ENCODE measurements at places on chromosomes 11 and 22.

GRCh38 chr11:16825968-16826367 is 87.5 kb downstream of the C11orf58 start:
- peaks cover 4% of the 10 kb centered on the region for H3K4me1 ChIP-seq
- DNase-seq = no peak
- H3K36me3 ChIP-seq = no peaks in the 10 kb centered on the region
- H3K27ac ChIP-seq = no peak overlapping the region
- H3K4me3 ChIP-seq = no peak overlapping the region

GRCh38 chr11:68048681-68049508 is 10.1 kb downstream of the TCIRG1 start:
- H3K27ac ChIP-seq = no peak overlapping the region
- peaks cover 21% of the 10 kb centered on the region for H3K36me3 ChIP-seq

DNA sequence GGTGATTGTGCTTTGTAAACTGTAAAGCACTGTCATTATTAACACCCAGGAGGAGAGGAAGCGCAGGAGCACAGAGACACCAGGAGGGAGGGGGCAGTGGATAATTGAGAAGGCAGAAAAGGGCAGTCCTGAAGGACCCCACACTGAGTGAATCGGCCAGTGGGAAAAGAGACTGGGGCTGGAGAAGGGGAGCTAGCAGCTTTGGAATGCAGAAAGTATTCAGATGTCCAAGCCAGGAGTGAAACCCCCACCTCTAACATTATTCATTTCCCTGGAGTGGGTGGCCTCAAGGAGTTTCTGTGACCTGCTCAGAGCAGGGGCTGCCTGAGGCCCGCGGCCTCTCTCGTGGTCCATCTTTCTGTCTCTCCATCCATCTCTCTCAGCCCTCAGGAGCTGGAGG is 38.0 kb upstream of the CDON start:
- H3K27ac ChIP-seq = no peak overlapping the region
- no peak for DNase-seq
- H3K27me3 ChIP-seq = peaks cover 4% of the 10 kb centered on the region
- no peaks in the 10 kb centered on the region for H3K36me3 ChIP-seq
- no peaks in the 10 kb centered on the region for H3K4me1 ChIP-seq
- H3K4me3 ChIP-seq = no peak overlapping the region

DNA sequence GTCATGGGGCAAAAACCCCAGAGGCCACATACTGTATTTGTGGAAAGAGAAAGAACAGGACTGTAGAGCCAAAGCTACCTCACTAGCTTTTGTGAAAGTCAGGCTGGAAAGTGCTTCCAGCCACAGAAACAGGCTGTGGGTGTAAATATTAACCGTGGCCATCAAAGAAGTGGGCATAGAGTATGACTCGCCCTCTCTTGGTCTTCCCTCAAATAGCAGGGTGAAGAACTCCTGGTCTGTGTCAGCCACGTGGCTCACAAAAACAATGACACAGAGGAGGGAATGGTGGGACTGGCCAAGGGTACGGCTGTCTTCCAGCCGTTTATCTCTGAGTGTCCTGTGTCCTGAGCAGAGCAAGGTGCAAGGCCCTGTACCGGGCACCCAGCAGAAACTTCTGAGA is 37.6 kb upstream of the UBASH3B start:
- peaks cover 6% of the 10 kb centered on the region for H3K27me3 ChIP-seq
- H3K27ac ChIP-seq = no peak overlapping the region
- DNase-seq = no peak
- H3K4me1 ChIP-seq = no peaks in the 10 kb centered on the region

DNA sequence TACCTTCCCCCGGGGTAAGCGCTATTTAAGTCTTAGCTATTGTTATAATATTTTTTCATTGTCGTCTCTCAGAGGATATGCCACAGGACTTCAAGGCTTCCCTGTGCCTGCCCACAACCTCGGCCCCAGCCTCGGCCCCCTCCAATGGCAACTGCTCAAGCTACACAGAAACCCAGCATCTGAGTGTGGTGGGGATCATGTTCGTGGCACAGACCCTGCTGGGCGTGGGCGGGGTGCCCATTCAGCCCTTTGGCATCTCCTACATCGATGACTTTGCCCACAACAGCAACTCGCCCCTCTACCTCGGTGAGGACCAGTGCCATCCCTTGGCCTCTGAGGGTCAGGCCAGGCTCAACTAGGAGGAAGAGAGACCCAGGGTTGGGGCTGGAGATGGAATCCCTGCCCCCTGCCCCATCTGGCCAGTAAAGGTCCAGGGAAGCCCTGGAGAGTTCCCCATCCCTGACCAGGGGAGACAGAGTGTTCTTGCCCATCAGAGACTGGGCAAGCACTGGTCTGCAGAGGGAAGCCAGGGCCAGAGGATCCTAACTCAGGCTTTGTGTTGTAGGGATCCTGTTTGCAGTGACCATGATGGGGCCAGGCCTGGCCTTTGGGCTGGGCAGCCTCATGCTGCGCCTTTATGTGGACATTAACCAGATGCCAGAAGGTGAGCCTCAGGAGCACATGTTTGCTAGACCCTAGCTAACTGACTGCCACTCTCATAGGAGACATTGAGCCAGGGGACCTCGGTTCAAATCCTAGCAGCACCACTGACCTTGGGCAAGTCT is 18.4 kb downstream of the SLCO2B1 start:
- no peak for DNase-seq
- no peak overlapping the region for H3K4me3 ChIP-seq
- H3K27me3 ChIP-seq = peaks cover 15% of the 10 kb centered on the region
- no peak overlapping the region for H3K27ac ChIP-seq
- peaks cover 4% of the 10 kb centered on the region for H3K4me1 ChIP-seq

DNA sequence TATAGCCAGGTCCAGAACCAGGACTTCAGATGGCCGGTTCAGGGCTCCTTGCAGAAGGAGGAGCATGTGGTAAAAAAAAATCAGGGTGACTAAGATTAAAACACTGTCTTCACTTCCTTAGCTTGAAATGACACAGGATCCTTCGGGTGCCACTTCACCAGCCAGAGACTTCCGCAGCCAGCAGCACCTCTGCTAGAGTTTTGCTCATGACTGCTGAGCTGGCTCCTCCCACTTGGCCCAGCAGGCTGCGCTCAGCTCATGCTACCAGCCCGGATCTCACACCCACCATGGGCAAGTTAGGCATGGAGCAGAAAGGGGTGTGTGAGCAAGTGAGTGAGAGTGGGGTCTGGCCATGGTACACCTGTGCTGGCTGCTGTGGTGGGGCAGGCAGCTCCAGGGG is 6.6 kb upstream of the MS4A18 start:
- no peaks in the 10 kb centered on the region for H3K36me3 ChIP-seq
- H3K27me3 ChIP-seq = no peaks in the 10 kb centered on the region
- no peak overlapping the region for H3K27ac ChIP-seq
- no peak overlapping the region for H3K4me3 ChIP-seq
- DNase-seq = no peak

DNA sequence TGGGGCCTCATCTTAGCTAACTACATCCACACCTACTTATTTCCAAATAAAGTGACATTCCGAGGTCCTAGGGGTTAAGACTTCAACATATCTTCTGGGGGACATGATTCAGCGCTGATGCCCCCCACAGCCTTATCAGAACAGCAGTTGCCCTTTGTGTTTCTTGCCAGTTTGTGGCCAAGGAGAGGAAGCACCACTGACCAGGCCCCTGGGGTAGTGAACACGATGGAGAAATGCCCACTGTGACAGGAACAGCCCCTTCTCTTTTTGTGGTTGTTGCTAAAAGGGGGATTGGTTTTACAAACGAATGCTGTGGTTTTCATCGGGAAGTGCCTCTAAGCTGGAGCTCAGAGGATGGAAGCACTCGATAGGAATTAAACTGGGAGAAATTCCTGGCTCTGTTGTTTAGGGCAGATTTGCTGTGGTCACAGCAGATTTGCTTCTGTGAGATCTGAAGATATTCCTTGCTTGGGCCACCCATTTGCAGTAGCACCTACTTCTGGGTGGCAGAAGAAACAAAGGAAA is 88.8 kb downstream of the ABTB2 start:
- H3K27me3 ChIP-seq = peaks cover 11% of the 10 kb centered on the region
- H3K27ac ChIP-seq = no peak overlapping the region
- H3K4me3 ChIP-seq = no peak overlapping the region

- H3K4me1 ChIP-seq = no peaks in the 10 kb centered on the region
- no peak overlapping the region for H3K4me3 ChIP-seq
- peaks cover 24% of the 10 kb centered on the region for H3K27me3 ChIP-seq
- no peaks in the 10 kb centered on the region for H3K36me3 ChIP-seq
- no peak for DNase-seq
These were observed 17.6 kb upstream of the CLPB start for GRCh38 chr11:72451831-72452376.

- no peak for DNase-seq
- H3K27ac ChIP-seq = no peak overlapping the region
- H3K27me3 ChIP-seq = no peaks in the 10 kb centered on the region
- H3K4me3 ChIP-seq = no peak overlapping the region
- no peaks in the 10 kb centered on the region for H3K4me1 ChIP-seq
These were observed 974.2 kb downstream of the JRKL start for GRCh38 chr11:97364047-97364446.

DNA sequence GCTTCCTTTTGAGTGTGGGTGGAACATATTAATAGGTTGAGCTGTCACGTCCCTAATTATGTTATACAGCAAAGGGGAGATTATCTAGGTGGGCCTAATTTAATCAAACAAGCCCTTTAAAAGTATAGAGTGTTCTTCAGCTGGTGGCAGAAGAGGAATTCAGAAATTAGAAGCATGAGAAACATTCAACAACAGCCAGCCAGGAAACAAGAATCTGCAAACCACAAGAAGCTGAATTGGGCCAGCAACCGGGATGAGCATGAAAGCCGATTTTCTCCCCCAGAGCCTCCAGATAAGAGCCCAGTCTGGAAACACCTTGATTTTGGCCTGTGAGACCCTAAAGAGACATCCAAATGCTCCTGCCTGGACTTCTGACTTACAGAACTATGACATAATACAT is 105.8 kb upstream of the LDLRAD3 start:
- DNase-seq = no peak
- H3K36me3 ChIP-seq = no peaks in the 10 kb centered on the region
- H3K27ac ChIP-seq = no peak overlapping the region
- H3K27me3 ChIP-seq = no peaks in the 10 kb centered on the region

DNA sequence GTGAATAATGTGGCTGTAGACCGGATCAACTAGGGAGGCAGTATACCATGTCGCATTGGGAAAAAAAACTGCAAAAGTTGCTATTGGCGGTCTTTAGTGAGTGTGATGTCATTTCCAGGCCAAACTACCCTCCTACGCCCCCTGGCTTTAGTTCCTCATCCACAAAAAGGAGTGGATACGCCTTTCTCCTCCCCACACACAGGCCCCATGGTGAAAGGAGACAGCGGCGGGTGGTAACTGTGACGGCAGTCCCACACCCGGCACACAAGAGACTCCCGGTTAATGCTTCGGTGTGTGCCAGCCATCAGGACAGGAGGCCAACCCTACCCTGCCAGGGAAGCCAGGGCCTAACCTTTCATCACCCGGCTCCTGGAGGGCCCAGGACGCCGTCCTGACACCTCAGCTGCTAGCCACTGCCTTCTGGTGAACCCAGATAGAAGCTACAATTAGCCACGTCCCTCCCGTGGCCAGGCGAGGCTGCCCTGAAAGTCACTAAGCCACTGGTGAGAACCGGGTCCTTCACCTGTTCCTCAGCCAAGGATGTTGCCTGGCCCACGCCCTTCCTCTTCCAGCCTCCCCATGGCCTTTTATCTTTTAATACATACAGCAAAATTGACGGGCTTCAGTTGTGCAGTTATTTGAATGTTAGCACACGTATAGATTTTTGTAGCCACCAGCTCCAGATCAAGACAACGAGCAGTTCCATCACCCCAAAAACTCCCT is 10.8 kb downstream of the TP53I11 start:
- H3K4me3 ChIP-seq = no peak overlapping the region
- DNase-seq = no peak
- H3K27ac ChIP-seq = no peak overlapping the region
- no peaks in the 10 kb centered on the region for H3K36me3 ChIP-seq

DNA sequence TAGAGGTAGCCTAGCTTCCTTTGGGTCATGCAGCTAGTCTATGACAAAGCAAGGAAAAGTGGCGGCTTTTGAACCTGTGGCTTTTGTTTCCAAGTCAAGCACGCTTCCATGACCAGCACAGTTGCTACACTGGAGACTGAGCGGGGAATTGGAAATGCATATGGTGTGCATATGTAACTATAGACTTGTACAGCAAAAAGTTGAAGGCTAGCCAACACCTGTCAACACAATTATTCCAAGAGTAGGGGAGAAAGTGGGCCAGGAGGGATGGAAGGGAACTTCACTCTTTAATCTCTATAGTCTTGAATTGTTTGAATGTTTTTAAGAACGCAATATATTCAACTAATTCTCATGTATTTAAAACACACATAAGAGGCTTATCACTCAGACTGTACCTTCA is 218.5 kb upstream of the CADM1 start:
- no peaks in the 10 kb centered on the region for H3K4me1 ChIP-seq
- DNase-seq = no peak
- no peaks in the 10 kb centered on the region for H3K27me3 ChIP-seq
- H3K27ac ChIP-seq = no peak overlapping the region

- H3K27me3 ChIP-seq = peaks cover 10% of the 10 kb centered on the region
- H3K4me3 ChIP-seq = no peak overlapping the region
- H3K36me3 ChIP-seq = no peaks in the 10 kb centered on the region
- no peak overlapping the region for H3K27ac ChIP-seq
- DNase-seq = no peak
These were observed 29.8 kb downstream of the B3GAT1 start for GRCh38 chr11:134382257-134382656.

DNA sequence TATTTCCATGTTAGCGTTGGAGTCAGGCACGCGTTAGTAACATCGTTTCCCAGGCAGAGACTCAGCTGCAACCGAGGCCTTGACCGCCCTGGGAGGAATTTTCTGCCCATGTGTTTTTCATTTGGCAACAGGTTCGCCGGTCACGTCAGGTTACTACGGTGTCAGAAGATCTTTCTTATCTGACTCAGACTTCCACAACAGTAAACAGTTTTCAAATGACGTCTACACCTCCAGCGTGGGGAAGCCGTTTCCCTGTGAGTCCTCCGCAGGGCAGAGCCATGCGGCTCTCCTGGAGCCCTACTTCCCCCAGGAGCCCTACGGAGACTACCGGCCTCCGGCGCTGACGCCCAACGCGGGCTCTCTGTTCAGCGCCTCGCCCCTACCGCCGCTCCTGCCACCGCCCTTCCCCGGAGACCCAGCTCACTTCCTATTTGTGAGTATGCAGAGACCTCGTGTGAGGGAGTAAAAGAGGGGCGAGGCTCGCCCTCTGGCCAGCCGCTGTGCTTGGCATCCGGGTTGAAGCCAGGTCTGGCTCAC is 14.3 kb upstream of the POU2AF3 start:
- no peak overlapping the region for H3K4me3 ChIP-seq
- no peaks in the 10 kb centered on the region for H3K36me3 ChIP-seq
- no peaks in the 10 kb centered on the region for H3K4me1 ChIP-seq
- peaks cover 4% of the 10 kb centered on the region for H3K27me3 ChIP-seq

GRCh38 chr11:64312947-64313346 is 4.4 kb downstream of the TRMT112 start:
- no peaks in the 10 kb centered on the region for H3K27me3 ChIP-seq
- DNase-seq = no peak
- peaks cover 12% of the 10 kb centered on the region for H3K4me1 ChIP-seq
- peak overlapping the region; percentile 42 for H3K27ac ChIP-seq
- peaks cover 21% of the 10 kb centered on the region for H3K36me3 ChIP-seq

Data from activated T-helper 1 cell treated with anti-CD3 and anti-CD28 coated beads, Interleukin-12 subunit alpha, Interleukin-12 subunit beta, Interleukin-2, Interleukin-4 antibody, amounts not matched to agents 30 ng/mL and 10 ng/mL and 1 ng/mL, durations not matched to agents 14 hours and 24 hours and 36 hours (primary cell).